Activated CD4-positive, alpha-beta T cell treated with anti-CD3 and anti-CD28 coated beads for 24 hours (primary cell): ENCODE measurements at places on chromosomes 7 and 10.

DNA sequence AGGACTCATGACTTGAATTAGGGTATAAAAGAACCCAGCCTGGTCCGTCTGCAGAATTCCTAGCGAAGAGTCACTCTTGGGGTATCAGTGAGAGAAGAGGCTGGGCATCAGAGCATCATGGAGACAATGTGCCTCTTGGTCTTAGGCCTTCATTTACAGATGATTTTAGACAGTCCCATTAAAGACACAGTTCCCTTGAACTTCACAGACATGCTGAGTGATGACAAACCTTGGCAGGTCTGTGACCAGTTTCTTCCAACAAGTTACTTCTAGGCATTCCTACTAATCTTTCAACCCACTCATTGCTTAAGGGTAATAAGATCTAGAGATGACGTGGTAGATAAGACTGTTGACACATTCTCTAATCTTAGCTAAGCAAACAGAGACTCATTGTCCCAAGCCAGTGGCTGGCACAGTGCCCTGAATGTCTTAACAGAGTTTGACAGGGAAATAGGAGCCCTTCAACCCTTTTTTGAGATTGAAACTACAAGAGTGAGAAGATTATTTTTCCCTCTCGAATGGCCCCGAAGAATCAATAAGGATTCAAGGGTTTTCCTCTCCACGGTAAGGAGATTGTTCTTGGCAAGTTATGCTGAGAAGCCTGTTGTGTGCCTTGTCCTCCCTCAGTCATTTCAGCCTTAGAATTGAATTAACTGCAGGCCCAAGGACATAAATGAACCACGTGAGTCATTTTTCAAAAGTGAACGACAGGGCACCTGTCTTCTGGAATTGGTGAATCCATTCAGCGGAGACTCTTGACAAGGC lies 281.1 kb downstream of the CCDC3 start:
- DNase-seq: no peak

DNA sequence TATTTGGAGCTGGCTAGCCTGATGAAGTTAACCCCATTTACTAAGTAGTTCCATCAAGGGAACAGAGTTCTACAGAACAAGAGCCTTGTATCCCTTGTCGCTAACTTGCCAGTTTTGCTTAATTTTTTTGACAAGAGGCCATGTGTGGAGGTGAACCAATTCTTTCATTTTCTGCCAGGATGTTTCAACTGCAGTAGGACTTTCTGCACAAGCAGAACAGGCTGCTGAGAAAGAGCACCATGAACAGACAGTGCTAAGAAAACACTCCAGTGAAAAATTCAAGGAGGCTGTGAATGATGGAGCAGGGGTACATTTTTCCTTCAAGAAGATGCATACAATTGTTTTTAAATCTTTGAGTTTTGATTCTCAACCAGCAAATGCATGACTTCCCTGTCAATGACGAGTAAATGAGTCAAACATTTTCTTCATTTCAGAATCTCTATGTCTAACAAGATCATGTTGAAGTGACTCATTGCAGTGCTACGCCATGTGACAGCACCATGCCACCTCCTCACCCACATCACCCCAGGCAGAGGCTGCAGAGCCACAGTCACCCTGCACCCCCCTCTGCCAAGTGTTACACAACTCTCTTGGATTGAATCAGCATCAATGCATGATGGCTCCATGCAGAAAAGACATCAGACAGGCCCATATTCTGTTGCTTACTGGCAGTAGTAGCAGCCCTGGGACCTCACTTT lies 193.1 kb downstream of the COBL start:
- DNase-seq: peak; percentile 48

- no peak for DNase-seq
These were observed 2.9 kb upstream of the LCOR start for GRCh38 chr10:96829029-96829773.

DNA sequence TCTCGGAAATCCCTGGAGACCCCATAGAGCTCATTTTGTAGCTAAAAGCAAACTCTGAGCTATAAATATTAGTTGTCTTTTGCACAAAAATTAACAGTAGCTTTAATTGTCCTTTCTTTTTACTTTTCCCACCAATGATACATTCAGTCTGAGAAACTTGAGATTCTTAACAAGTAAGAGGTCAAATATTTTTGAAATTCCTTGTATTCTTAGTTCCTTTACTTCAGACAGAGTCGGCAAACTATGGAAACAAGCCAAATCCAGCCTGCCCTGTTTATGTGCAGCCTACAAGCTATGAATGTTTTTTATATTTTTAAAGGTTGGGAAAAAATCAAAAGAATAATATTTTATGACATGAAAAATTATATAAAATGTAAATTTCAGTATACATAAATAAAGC lies 146.6 kb downstream of the CTNNA3 start:
- DNase-seq: no peak

GRCh38 chr7:106978425-106979420 lies 65.8 kb upstream of the PRKAR2B start:
- DNase-seq: no peak

DNA sequence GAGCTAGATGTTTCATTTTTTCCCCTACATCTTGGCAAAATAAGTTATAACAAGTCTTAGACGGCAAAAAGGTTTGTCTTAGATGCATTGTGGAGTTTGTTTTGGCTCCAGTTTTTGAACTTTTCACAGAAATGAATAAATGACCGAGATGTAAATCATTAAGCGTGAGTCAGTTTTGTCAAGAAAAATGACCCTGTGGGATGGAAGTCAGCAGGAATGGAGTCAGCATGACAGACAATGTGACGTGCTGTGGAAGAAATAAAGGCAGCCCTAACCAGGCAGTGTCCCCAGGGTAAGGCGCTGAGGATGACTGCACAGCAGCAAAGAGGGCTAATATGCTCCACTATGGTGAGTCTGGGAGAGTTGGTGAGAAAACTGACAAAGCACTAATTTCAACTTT lies 163.2 kb downstream of the NOC3L start:
- DNase-seq: no peak

DNA sequence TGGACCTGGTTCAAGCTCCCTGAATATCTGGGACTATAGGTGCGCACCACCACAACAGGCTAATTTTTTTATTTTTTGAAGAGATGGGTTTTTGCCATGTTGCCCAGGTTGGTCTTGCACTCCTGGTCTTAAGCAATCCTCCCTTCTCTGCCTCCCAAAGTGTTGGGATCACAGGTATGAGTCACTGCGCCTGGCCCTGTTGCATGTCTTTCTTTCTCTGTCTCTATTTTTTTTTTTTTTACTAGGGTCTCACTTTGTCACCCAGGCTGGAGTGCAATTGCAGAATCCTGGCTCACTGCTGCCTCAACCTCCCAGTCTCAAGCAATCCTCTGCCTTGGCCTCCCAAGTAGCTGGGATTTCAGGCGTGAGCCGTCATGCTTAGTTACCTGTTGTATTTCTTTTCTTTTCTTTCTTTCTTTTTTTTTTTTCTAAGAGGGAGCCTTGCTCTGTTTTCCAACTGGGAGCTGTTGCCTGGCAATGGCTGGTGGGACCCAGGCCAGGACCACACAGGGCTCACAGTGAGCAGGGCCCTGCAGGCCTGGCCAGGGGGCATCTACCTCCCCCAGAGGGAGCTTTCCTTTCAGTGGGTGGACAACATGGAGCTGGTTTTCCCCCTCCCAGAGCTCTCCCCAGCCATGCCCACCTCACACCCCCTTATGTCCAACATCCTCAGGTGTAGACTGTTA lies 6.0 kb downstream of the MYL7 start:
- DNase-seq: no peak

DNA sequence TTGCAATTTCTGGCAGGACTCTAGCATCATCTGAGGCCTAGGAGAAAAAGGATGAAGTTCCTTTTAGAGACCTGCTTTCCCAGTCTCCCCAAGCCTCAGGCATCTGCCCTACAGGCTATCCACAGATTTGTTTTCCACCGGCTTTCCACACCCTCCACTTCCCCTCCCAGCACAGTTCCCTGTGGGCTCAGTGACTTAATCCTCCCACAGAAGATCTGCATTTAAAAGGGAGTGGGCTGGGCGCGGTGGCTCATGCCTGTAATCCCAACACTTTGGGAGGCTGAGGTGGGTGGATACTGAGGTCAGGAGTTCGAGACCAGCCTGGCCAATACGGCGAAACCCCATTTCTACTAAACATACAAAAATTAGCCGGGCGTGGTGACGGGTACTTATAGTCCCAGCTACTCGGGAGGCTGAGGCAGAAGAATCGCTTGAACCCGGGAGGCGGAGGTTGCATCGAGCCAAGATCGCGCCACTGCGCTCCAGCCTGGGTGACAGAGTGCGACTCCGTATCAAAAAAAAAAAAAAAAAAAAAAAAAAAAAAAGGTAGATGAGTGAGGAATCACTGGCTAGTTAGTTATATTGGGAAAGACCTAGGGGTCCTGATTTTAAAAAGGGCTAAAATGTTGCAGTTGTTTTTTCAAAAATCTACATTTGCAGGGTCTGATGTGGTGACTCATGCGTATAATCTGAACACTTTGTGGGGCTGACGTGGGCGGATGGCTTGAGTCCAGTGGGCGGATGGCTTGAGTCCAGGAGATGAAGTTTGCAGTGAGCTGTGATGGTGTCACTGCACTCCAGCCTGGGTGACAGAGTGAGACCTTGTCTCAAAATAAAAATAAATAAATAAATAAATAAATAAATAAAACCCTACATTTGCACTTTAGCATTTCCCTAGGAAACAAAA lies 119.5 kb downstream of the BAMBI start:
- no peak for DNase-seq

- DNase-seq: no peak
These were observed 151.4 kb upstream of the PPP1R3A start for GRCh38 chr7:114070246-114070645.

DNA sequence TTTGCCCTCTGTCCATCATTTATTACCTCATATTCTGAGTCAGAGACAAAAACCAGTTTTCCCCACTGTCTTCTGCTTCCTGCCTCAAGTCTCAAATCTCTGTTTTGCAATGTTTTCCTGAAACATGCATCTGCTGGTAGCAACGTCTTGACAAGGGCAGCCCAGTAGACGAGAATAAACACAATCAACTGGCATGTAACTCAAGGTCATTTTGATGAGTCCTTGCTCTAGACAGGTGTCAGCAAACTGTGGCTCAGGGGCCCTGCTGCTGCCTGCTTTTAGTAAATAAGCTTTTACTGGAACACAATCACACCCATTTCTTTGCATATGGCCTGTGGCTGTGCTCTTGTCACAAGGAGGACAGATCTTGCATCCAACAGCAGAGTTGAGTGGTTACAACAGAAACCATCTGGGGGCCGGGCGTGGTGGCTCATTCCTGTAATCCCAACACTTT lies 59.8 kb downstream of the ITIH5 start:
- DNase-seq: no peak

DNA sequence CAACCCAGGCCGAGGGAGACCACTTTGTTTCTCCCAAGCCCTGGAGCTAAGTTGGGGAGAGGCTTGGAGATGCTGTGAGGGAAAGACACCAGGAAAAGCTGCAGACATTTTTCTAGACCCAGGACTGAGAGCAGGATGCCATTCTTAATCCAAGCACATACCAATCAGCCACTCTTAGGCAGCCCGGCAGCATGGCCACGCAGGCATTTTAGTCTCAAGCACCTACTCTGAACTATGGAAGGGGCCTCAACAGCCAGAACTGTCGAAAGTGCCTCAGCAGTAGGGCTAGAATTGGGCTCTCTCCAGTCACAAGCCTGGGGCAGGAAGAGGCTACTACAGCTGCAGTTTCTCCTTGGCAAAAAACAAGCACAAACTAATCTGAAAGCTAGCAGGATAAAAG lies 57.8 kb downstream of the GCC1 start:
- no peak for DNase-seq

DNA sequence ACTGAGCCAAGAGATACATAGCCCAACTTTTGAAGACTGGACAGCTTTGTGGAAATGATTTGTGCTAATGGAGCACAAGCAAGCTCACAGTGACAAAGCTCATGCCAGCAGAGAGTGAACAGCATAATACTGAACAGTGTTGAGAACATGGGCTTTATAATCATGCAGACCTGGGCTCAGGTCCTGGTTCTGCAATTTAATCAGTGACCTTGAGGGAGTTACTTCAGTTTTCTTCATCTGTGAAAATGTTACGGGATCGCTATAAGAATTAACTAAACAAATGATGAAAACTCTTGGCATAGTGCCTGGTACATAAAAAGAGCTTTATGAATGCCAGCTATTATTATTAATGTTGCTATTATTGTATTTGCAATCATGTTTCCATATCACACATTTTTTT lies 690.5 kb upstream of the LRRN3 start:
- no peak for DNase-seq

GRCh38 chr10:85761906-85762445 lies 604.6 kb downstream of the GRID1 start:
- no peak for DNase-seq

DNA sequence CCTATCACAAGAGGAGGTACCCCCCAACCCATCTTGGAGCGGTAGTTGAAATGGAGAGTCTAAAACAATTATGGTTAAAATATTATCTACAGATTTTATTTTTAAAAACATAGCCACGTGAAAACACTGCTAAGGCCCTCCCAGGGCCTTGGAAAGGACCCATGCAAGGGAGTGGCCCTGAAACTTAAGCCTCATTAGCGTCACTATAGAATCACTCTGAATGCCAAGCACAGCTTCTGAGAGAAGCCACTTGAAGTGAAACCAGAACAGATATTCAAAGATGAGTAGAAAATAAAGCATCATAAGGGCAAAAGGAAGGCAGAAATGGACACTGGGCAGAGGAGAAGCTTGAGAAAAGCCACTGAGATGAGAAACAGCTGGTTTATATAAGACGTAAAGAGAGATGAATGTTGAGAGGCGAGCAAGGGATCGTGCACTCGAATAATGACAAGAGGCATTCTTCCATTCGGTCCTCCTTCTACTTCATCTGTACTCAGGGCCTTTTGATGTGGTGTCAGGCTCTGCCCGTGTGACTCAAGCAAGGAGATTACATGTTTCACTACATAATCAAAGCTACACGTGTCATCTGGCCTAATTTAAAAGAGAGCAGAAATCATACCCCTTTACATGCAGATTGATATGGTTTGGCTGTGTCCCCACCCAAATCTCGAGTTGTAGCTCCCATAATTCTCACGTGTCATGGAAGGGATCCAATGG lies 33.4 kb upstream of the SLC39A12 start:
- no peak for DNase-seq

- no peak for DNase-seq
These were observed 37.6 kb downstream of the WBP1L start for GRCh38 chr10:102781090-102781920.

- DNase-seq: no peak
These were observed 90.8 kb downstream of the DNAJB9 start for GRCh38 chr7:108660465-108660864.

DNA sequence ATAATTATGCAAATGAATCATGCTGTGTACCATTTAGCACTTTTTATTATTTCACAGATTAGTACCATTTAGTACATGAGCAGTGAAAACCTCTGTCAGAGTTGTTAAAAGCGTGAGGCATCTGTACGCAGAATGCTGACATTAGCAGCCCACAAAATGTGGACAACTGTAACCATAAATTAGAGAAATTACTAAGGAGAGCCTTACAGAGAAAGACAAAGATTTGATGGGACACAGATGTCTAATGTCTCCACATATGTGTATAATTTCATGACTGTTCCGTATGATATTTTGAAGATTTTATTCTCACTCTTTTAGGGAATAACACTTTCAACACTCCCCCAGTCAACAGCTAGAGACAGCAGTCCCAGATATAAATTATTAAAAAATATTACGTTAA lies 414.0 kb upstream of the ANKRD30A start:
- no peak for DNase-seq

GRCh38 chr7:102415685-102416225 lies 17.6 kb upstream of the ORAI2 start:
- peak; percentile 32 for DNase-seq

GRCh38 chr10:43153901-43154300 lies 15.7 kb downstream of the CSGALNACT2 start:
- DNase-seq: no peak
